ENCODE measurements at places on chromosomes 2 and 18.

DNA sequence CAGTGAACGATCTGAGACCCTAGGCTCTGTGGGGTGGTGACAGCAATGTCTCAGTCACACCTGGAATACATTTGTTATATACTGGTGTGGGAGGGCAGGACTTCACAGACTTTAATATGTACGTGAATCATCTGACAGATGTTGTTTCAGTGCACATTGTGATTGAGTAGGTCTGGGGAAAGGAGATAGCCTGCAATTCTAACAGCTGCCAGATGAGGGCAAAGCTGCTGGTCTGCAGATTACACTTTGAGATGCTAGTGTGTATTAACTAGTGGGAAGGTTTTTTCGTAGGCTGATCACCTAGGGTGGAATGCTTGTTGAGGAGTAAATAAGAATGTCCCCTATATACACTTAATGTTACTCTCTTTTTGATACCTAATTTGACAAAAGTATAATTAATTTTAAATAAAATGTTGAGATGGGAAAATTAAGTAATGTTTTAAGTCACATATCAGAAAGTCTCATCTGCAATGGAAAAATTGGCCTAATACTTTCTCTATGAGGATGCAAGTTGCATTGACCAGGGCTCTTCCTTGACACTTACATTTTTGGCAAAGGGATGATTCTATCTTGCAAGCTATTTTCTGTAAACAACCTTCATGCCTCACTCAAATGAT is 496.9 kb upstream of the HNMT start:
- peak; percentile 33 for DNase-seq

GRCh38 chr2:74439803-74440377 is 1.8 kb downstream of the RTKN start:
- peak; percentile 93 for DNase-seq

GRCh38 chr2:241968417-241968816 is 98.9 kb downstream of the RTP5 start:
- no peak for DNase-seq

- no peak for DNase-seq
Observed at GRCh38 chr2:176261136-176261535, 8.1 kb upstream of the MTX2 start.

GRCh38 chr2:190376591-190377245 is 31.4 kb upstream of the MFSD6 start:
- no peak for DNase-seq

- DNase-seq = no peak
Observed at GRCh38 chr18:39313992-39314391, 1748.4 kb upstream of the CELF4 start.

GRCh38 chr2:180033993-180034894 is 27.1 kb upstream of the CWC22 start:
- DNase-seq = peak; percentile 42

- no peak for DNase-seq
Observed at GRCh38 chr2:171146633-171147032, 14.1 kb downstream of the TLK1 start.

DNA sequence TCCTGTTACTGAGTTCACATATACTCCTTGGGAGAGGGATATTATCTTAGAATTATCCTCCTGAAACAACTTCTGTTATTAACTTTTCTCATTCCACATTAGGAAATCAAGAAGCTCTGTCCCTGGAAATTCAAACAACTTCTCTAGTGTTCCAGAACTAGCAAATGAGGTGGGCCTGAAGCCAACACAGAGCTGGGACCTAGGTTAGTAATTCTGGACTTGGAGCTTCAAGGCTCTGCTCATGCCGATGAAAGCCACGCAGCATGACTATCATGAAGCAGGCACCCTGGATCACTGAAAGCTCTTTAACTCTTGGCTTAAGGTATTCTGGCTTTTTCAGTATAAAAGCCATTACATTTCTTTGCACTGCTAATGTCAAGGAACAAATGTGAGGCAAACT is 242.7 kb downstream of the TGIF1 start:
- no peak for DNase-seq

DNA sequence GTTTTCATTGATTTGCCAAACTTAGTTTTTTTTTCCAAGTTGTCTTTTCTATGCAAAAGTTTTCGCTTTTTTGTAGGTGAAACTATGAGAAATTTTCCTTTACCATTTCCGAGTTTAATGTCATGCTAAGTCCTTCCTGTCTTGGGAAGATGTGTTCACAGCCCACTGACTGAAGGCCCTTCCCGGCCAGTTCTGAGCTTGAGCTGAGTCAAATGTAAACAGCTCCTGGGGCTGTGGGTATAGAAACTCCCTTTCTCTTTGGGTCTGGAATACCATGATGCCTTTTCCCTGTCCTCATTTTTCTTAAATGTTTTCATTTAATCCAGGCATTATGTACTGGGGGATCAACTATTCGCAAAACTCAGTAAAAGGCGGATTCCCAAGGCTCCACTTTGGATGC is 69.8 kb upstream of the IL1R1 start:
- no peak for DNase-seq

GRCh38 chr2:71380665-71381064 is 49.1 kb downstream of the ZNF638 start:
- DNase-seq = no peak

- no peak for DNase-seq
Observed at GRCh38 chr2:168233166-168233565, 14.2 kb downstream of the STK39 start.

- DNase-seq = no peak
Observed at GRCh38 chr18:37362158-37362890, 203.3 kb downstream of the CELF4 start.
